ENCODE measurements at places on chromosomes 13 and 19.

DNA sequence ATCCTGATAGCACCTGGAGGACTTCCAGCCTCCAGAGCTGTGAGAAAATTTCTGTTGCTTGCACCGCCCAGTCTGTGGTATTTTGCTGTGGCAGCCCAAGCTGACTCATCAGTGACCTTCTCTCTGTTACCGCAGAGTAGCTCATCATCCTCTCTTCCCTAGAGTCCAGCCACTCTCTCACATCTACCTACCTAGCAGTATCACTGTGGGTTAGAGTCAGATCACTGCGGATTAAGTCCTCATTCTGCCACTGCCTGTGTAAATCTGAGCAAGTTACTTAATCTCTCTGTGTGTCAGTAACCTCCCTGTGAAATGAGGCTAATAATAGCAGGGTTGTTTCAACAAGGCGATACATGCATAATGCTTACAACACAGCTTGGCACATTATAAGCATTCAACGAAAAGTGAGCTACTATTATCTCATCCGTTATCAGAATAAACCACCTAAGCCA lies 40.3 kb upstream of the USPL1 start:
- peak; percentile 45 for DNase-seq
- peaks cover 23% of the 10 kb centered on the region for H3K27me3 ChIP-seq
- H3K4me3 ChIP-seq: no peak overlapping the region

DNA sequence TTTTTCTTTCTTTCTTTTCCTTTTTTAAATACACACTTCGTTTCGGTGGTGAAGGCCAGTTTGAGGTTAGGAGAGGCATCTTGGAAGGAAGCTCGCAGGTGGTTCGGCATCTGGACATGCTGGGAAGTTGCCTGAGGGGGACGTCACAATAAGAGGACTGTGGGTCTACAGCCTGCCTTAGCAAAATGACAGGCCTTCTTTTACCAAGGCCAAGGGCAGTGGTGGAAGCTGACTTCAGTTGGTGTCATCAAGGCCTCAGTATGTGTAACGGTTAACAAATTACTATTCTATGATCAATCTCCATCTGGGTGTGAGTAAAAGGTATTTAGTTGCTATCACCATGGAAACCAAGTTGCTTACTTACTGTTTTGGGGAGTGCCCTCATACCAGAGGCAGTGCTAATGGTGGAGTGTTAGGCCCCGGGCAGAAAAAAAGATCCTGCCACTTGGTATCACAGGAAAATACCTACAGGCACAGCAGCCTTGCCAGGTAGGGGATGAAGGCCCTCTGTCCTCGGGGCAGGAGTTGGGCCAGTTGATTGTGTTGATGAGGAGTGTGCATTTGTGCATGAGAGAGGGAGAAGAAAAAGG lies 10.3 kb downstream of the ACTN4 start:
- H3K4me3 ChIP-seq: no peak overlapping the region
- no peak for DNase-seq
- peaks cover 67% of the 10 kb centered on the region for H3K4me1 ChIP-seq
- peaks cover 50% of the 10 kb centered on the region for H3K36me3 ChIP-seq

DNA sequence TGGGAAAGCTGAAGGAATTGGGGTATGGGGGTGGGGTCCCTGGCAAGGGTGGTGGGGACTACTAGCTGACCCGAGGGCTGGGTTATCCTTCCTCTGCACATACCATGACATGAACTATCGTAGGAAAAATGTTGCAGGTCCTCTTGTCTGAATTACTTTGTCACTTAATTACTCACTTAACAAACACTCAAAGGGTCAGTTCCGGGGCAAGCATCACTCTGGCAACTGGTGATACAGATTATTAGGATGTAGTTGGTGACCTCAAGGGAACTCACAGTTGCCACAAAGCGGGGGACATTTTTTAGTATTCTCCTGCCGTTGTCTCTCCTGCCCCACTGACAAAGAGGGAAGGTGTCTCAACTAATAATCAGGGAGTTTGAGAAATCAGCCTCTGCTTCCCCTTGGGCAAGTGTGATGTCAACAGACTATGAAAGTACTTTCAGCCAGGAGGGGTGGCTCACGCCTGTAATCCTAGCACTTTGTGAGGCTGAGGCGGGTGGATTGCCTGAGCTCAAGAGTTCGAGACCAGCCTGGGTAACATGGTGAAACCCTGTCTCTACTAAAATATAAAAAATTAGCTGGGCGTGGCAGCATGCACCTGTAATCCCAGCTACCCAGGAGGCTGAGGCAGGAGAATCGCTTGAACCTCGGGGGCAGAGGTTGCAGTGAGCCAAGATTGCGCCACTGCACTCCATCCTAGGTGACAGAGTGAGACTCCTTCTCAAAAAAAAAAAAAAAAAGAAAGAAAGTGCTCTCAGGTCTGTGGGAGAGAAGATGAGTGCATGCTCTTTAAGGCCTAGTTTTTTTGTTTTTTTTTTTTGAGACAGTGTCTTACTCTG lies 10.3 kb downstream of the DNAJB1 start:
- no peak overlapping the region for H3K4me3 ChIP-seq
- peaks cover 4% of the 10 kb centered on the region for H3K27me3 ChIP-seq
- H3K27ac ChIP-seq: no peak overlapping the region
- H3K36me3 ChIP-seq: no peaks in the 10 kb centered on the region

- no peak overlapping the region for H3K27ac ChIP-seq
- H3K4me1 ChIP-seq: no peaks in the 10 kb centered on the region
- peaks cover 7% of the 10 kb centered on the region for H3K27me3 ChIP-seq
- no peak for DNase-seq
Observed at GRCh38 chr19:5436106-5436947, 18.9 kb upstream of the ZNRF4 start.

DNA sequence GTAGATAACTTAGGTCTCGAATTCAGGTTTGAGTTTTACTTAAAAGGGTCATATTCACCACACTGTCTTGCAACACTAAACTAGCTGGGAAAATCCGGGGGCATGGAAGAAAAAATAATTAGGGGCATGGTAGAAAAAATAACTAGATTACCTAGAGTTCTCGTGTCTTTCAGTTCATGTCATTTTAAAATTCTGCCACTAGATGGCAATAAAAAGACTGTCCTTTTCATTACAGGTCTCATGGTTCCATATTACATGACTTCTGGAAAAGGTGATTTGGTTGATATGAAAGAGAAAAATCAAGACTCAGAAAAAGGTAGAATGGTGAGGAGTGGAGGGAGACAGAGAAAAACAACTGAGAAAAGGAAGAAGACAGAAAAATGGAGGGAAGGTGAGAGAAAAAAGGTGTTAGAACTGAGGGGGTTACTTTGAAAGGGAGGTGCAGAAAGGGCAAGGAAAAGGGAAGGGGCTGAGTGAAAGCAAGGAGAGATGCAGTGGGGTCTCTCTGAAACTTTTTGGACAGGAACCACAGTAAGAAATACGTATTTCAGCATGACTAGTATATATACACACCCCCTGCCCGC lies 299.0 kb downstream of the KLF12 start:
- H3K27me3 ChIP-seq: no peaks in the 10 kb centered on the region
- DNase-seq: no peak
- H3K4me1 ChIP-seq: peaks cover 6% of the 10 kb centered on the region
- no peaks in the 10 kb centered on the region for H3K36me3 ChIP-seq

- peaks cover 26% of the 10 kb centered on the region for H3K4me1 ChIP-seq
- no peak overlapping the region for H3K27ac ChIP-seq
- peaks cover 15% of the 10 kb centered on the region for H3K36me3 ChIP-seq
- no peak overlapping the region for H3K4me3 ChIP-seq
- H3K27me3 ChIP-seq: no peaks in the 10 kb centered on the region
Observed at GRCh38 chr19:18427080-18427742, 8.0 kb downstream of the SSBP4 start.

DNA sequence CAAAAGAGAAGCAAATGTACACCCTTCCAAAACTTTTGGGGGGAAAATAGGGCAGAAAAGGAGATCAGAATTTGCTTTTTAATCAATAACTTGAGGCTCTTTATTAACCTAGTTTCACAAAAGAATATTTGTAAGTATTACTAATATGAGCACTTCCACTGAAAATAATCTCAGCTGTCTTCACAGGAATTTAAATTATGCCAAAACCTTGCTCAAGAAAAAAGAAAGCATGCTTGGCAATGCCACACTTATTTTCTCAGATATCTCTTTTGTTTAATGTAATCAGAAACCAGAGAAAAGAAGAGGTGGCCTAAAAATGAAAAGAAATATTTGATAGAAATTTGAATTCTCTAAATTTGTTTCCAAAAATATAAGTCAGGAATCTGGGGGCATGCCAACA lies 234.9 kb upstream of the GPC6 start:
- H3K27ac ChIP-seq: no peak overlapping the region
- H3K4me3 ChIP-seq: no peak overlapping the region
- H3K4me1 ChIP-seq: no peaks in the 10 kb centered on the region
- DNase-seq: no peak

- peaks cover 46% of the 10 kb centered on the region for H3K36me3 ChIP-seq
- H3K27me3 ChIP-seq: no peaks in the 10 kb centered on the region
- DNase-seq: no peak
- H3K4me3 ChIP-seq: no peak overlapping the region
- no peak overlapping the region for H3K27ac ChIP-seq
Observed at GRCh38 chr13:98823442-98823841, 71.0 kb upstream of the SLC15A1 start.

- H3K36me3 ChIP-seq: no peaks in the 10 kb centered on the region
- peaks cover 4% of the 10 kb centered on the region for H3K27me3 ChIP-seq
- no peak for DNase-seq
- no peak overlapping the region for H3K4me3 ChIP-seq
Observed at GRCh38 chr13:30159446-30159839, 147.9 kb downstream of the KATNAL1 start.

DNA sequence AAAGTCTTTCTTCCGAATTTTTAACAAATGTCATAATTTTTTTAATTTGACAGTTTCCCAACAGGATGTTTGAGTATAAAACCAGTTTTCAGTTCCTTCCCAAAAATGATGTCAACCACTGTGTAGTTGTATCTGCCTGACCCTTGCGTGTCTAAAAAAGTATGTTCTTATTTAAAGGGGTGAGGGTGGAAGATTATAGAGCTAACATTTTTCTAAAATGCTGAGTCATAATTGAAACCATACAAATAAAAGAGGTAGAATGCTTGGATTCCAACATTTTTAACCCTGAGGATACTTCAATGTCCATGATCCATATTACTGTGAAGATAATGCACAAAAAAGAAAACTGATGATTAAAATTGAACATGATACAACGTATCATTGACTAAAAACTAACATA lies 1388.8 kb downstream of the UQCRFS1 start:
- H3K27ac ChIP-seq: no peak overlapping the region
- H3K36me3 ChIP-seq: no peaks in the 10 kb centered on the region
- no peaks in the 10 kb centered on the region for H3K27me3 ChIP-seq
- no peak overlapping the region for H3K4me3 ChIP-seq

DNA sequence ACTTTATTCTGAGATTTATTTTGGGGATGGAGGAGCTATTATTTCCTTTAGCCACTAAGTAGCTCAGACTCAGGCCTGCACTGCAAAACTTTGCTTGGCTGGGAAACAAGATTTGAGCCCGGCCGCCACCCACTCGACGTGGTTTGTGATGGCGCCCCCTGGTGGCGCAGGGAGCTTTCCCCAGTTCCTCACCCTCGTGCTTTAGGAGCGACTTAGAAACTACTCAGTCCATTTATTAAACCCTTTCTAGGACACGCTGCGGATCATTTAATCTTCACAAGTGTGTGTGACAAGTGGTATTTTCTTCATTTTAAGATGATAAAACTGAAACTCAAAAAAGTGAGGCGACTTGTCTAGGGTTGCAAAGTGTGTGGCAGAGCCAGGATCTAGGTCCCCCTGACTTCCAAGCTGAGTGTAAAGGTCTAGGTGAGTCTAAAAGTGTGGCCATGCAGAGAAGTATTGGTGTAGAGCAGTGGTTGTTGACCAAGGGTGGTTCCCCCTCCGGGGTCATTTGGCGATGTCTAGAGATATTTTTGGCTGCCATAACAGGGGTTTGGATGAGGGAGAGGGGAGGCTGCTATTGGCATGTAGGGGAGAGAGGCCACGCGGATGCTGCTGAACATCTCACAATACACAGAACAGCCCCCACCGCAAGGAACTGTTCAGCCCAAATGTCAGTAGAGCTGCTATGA lies 2.2 kb downstream of the CXCL17 start:
- peak overlapping the region; percentile 5 for H3K27ac ChIP-seq
- peak; percentile 68 for DNase-seq
- peaks cover 24% of the 10 kb centered on the region for H3K4me1 ChIP-seq
- no peaks in the 10 kb centered on the region for H3K36me3 ChIP-seq
- H3K4me3 ChIP-seq: no peak overlapping the region

- no peak overlapping the region for H3K27ac ChIP-seq
- no peaks in the 10 kb centered on the region for H3K36me3 ChIP-seq
- no peak overlapping the region for H3K4me3 ChIP-seq
- H3K4me1 ChIP-seq: peaks cover 7% of the 10 kb centered on the region
Observed at GRCh38 chr13:42532561-42533335, 41.2 kb upstream of the TNFSF11 start.

GRCh38 chr19:35261356-35262100 lies 7.2 kb upstream of the USF2 start:
- peaks cover 10% of the 10 kb centered on the region for H3K36me3 ChIP-seq
- no peak overlapping the region for H3K4me3 ChIP-seq
- H3K4me1 ChIP-seq: peaks cover 12% of the 10 kb centered on the region
- no peak overlapping the region for H3K27ac ChIP-seq
- no peak for DNase-seq

GRCh38 chr13:27678306-27679040 lies 56.8 kb downstream of the POLR1D start:
- H3K4me1 ChIP-seq: no peaks in the 10 kb centered on the region
- H3K4me3 ChIP-seq: no peak overlapping the region
- no peak for DNase-seq

- H3K4me1 ChIP-seq: peaks cover 17% of the 10 kb centered on the region
- no peak for DNase-seq
- peaks cover 65% of the 10 kb centered on the region for H3K36me3 ChIP-seq
- H3K4me3 ChIP-seq: no peak overlapping the region
- H3K27me3 ChIP-seq: no peaks in the 10 kb centered on the region
Observed at GRCh38 chr19:54142166-54142780, 4.7 kb downstream of the CNOT3 start.

GRCh38 chr19:10289836-10290356 lies at the start of gene ICAM5:
ICAM5 (plus strand) TSS chr19:10289952; CDS start chr19:10290044, 92 bp downstream.
- DNase-seq: no peak
- H3K36me3 ChIP-seq: peaks cover 24% of the 10 kb centered on the region
- H3K27me3 ChIP-seq: peaks cover 50% of the 10 kb centered on the region

- H3K4me3 ChIP-seq: no peak overlapping the region
- H3K27ac ChIP-seq: no peak overlapping the region
- H3K36me3 ChIP-seq: peaks cover 34% of the 10 kb centered on the region
- no peak for DNase-seq
- H3K27me3 ChIP-seq: no peaks in the 10 kb centered on the region
Observed at GRCh38 chr19:50398675-50399367, 14.7 kb downstream of the POLD1 start.

GRCh38 chr19:13098277-13099072 lies 4.2 kb downstream of the LYL1 start:
- peak overlapping the region; percentile 92 for H3K27ac ChIP-seq
- H3K4me3 ChIP-seq: peak overlapping the region; percentile 84
- peaks cover 3% of the 10 kb centered on the region for H3K36me3 ChIP-seq
- H3K27me3 ChIP-seq: peaks cover 29% of the 10 kb centered on the region
- no peak for DNase-seq
- H3K4me1 ChIP-seq: peaks cover 47% of the 10 kb centered on the region

- peak; percentile 74 for DNase-seq
- peaks cover 61% of the 10 kb centered on the region for H3K36me3 ChIP-seq
- H3K27ac ChIP-seq: peak overlapping the region; percentile 40
- peaks cover 6% of the 10 kb centered on the region for H3K4me1 ChIP-seq
Observed at GRCh38 chr19:11035441-11036377, 53.6 kb upstream of the LDLR start.

GRCh38 chr19:51367255-51367564 lies 1.0 kb upstream of the ETFB start:
- peaks cover 51% of the 10 kb centered on the region for H3K4me1 ChIP-seq
- DNase-seq: no peak
- peaks cover 59% of the 10 kb centered on the region for H3K36me3 ChIP-seq

GRCh38 chr13:76882431-76882830 lies 3.8 kb downstream of the KCTD12 start:
- H3K27ac ChIP-seq: no peak overlapping the region
- H3K27me3 ChIP-seq: peaks cover 5% of the 10 kb centered on the region
- DNase-seq: no peak
- peaks cover 3% of the 10 kb centered on the region for H3K36me3 ChIP-seq
- H3K4me3 ChIP-seq: no peak overlapping the region
